ENCODE measurements at places on chromosomes 11 and 22. TPM values are rescaled to one million over a fixed set of nuclear protein-coding genes. Genes with fewer than 3 reads are reported as not detected.

The SLC17A6 gene
- total RNA-seq, result not detected

The MRGPRE gene
- 0.10 TPM for total RNA-seq

The CAT gene
- total RNA-seq, result 36.1 TPM

The KIRREL3 gene
- total RNA-seq, result 10.4 TPM

The TPBGL gene
- 0.22 TPM for total RNA-seq

The MOV10L1 gene
- not detected for total RNA-seq

The MUC2 gene
- 0.17 TPM for total RNA-seq

The MAPK8IP2 gene
- total RNA-seq, result 4.3 TPM
